ENCODE measurements at places on chromosomes 7 and 10.

- DNase-seq = peak; percentile 79
Measured at GRCh38 chr10:89346405-89347254, 18.8 kb downstream of the IFIT3 start.

DNA sequence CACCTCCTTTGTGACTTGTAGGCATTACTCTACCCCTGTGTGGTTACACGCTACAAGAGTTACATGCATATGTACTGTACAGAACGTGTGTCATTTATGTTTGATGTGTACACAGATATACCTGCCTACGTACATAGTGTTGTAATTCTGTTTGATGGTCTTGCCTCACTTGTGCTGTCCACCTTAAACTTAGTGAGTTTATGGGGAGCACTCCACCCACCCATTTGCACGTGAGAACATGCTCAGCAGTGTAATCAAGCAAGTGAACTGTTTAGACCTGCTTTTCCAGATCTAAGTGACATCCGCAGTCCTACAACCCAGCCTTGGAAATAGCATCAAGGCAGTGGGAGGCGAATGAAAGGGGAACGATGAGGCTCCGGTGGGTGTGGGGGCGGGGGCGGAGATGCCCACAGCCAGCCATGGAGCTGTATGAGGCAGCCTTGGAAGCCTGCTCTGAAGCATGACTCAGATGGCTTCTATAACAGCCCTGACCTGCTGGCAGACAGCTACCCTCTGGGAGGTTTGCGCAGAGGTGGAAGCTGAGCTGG lies 52.1 kb downstream of the SUFU start:
- DNase-seq = peak; percentile 92

GRCh38 chr10:30207485-30208052 lies 141.5 kb downstream of the MTPAP start:
- DNase-seq = no peak

DNA sequence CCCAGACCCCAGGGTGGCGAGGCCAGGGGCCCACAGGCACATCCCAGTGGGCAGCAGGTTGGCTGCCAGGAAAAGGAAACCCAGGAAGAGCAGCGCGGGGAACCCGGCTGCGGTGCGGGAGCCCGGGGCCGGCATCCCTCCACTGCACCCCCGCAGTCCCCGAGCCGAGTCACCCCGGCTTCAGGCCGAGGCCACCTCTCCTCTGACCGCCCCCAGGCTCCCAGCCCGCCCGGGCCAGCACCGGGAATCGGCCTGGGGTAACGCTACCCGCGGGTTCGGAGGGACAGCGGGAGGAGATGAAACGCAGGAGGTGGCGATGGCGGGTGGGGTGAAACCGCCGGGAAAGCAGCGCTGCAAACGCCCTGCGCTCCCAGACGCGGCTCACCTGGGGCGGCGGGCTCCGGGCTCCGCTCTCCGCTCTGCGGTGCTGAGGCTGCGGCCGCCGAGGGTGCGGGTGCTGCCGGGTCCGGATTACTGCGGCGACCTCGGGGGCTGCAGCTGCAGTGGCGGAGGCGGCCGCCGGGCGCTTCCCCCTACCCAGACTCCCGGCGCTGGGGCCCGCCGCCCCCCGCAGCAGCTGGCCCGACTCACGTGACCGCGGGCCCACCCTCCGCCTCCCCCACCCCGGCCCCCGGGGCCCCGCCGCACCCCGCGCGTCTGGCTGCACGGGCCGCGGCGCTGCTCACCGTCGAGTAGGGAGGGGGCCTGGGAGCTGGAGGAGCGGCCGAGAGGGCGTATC lies at the start of gene SCRN1:
TSS of gene SCRN1 (minus strand) at position 545 of the 739 bp plus-strand sequence. CDS start 20,734 bp downstream, outside the sequence.
- DNase-seq = peak; percentile 36

DNA sequence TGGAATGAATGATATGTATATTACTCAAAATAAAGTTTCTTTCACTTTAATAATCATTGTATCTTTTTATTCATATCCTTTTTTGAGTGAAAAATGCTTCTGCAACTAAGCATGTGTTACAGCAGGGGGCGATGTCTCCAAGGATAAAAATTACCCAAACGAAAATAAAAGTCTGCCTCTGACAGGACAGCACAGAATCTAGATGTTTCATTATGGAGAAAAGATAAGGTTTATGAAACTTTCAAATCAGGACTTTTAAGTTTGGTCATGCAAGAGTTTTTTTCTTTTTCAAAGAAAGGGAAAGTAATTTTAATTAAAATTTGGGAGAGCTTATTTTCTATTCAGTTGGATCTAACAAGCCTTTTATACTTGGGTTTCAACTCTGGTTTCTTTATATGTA lies 48.4 kb downstream of the TES start:
- peak; percentile 73 for DNase-seq

- no peak for DNase-seq
Measured at GRCh38 chr10:132790934-132791829, 5.2 kb upstream of the NKX6-2 start.

DNA sequence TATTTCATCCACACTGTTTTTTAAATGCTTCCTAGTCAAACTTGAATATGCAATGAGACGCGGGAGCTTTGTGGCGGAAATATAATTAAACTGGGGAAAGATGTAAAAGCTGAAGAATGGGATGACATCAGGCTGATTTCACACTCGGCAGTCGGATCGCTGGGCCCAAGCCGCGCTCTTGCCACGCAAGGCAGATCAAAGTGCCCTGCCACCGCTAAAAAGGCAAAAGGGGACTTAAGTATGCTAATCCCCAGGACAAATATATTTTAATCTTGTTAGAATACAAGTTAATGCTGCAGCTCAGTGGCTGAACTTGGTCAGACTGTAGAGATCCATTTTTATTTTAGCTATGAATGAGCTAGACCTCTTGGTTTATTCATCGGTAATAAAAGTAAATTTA lies 13.8 kb downstream of the EN2 start:
- no peak for DNase-seq

GRCh38 chr10:53140506-53140905 lies 367.9 kb upstream of the MBL2 start:
- DNase-seq = peak; percentile 90

DNA sequence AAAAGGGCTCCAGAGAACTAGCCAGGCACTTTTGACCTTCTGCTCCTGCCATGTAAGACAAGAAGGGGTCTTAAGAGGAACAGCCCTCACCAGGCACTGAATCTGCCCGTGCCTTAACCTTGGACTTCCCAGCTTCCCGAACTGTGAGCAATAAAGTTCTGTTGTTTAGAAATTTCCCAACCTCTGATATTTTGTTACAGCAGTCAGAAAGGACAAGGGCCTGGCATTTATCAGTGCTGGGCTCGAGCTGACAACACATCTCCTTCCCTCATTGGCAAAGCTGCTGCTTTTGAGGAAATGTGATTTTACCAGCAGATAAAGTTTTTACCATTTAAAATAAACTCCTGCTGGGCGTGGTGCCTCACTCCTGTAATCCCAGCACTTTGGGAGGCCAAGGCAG lies 103.5 kb downstream of the GPR26 start:
- DNase-seq = no peak

GRCh38 chr7:7720193-7720592 lies 1.8 kb upstream of the RPA3 start:
- DNase-seq = no peak

- no peak for DNase-seq
Measured at GRCh38 chr7:14899030-14899429, 3.5 kb downstream of the DGKB start.

DNA sequence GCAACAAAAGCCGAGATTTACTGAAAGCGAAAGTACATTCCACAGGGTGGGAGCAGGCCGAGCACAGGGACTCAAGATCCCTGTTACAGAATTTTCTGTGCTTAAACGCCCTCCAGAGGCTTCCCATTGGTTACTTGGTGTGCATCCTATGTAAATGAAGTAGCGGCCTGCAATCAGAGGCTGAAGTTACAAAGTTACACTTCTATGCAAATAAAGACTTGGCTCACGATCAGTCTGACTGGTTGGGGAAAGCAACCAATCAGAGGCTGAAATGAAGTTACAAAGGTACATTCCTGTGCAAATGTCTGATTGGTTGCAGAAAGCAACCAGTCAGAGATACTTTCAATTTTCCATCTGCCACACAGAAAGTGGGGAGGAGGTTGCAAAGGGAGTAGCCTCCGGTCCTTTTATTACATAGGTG lies 4.1 kb downstream of the ACBD7 start:
- DNase-seq = peak; percentile 90

- DNase-seq = no peak
Measured at GRCh38 chr7:32580646-32581045, 85.4 kb downstream of the AVL9 start.

GRCh38 chr10:34816085-34816496 lies 995 bp upstream of the PARD3 start:
- peak; percentile 17 for DNase-seq

DNA sequence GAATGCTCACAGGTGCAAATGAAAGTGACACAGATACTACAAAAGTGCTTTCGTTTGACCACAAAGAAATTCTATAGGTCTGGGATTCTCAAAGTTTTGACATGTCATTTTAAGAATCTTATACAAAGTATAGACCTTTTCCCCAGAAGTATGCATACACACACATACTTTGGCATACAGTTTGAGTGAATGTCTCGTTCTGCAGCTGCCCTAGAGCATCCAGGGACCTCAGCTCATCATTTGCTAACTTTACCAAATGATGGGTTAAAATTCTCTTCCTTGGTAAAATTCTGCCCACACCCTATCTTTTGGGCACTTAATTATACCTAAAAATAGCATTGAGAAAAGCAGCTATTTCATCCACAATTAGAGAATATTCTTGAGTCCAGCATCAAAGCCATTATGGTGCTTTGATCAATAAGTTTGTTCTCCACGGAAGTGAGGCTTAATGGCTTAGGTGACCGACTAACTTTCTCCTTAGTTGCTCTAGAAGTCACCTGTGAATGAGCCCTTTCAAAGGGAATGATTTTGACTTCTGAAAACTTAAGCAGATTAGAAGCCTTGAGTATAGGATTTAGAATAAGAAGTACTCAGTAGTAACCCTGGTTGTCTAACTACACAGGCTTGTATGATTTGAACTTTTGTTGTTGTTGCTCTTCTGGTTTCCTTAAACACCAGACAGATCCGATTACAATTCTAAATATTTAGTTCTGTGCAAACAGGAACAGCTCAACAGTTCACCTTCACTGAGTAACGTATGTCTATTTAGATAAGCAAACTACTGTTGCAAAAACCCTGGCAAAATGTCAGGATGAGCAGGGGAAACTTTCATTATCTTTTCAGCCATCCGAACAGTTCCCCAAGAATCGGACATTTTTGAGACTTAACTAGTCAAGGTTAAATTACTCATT lies 70.6 kb downstream of the CNNM2 start:
- peak; percentile 45 for DNase-seq

DNA sequence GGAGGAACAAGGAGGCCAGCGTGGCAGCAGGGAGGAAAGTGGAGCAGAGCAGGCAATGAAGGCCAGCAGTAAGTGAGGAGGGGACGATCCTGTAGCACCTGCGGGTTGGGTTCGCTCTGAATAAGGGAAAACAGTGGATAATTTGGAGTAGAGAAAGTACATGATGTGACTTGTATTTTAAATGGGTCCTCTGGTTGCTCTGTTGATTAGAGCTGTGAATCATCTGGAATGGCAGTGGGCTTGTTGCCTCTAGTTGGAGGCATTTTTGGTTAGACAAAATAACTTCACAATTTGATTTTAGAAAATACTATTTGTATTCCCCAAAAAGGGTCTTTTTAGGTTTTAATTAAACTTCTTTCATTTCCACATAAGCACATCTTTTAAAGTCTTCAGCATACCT lies 277.4 kb downstream of the ARL4A start:
- DNase-seq = peak; percentile 59

GRCh38 chr10:95831515-95831914 lies 75.6 kb downstream of the ENTPD1 start:
- no peak for DNase-seq

GRCh38 chr10:28679581-28680357 lies 2.4 kb downstream of the BAMBI start:
- no peak for DNase-seq

GRCh38 chr7:120052884-120053382 lies 220.0 kb upstream of the KCND2 start:
- peak; percentile 99 for DNase-seq

- no peak for DNase-seq
Measured at GRCh38 chr7:66173856-66174255, 31.3 kb upstream of the TPST1 start.

DNA sequence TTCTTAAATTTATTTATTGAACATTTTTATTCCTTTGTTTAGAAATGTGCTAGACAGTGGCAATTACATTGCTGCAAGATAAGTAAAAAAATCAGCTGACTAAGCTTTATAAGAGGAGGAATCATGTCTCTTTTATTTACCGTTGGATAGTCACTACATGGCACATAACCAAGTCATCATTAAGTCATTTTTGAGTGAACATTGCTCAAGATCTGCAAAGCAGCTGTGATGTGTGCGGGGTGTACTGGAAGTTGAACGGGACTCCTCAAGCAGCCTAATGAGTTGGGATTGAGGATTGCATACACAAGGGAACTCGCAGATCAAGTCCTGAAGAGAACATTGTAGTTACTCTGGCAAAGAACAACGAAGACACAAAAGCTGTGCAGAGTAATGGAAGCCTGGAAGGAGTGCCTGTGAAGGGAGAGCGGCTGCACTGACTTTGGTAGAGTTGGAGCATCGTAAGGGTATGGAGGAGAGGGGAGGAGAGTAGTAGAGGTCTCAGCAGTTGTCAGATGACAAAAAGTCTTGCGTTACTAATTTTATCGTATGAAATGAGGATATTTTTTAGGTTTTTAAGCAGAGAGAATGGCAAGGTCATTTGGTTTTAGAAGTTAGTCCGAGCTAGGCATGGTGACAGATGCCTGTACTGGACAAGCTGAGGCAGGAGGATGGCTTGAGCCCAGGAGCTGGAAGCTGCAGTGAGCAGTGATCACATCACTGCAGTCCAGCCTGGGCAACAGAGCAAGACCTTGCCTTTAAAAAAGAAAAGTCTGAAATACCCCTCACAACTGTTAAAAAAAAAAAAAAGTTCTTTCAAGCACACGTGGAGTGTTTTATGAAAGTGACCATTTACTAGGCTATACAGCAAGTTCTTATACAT lies 95.1 kb downstream of the BMPR1A start:
- DNase-seq = peak; percentile 89

DNA sequence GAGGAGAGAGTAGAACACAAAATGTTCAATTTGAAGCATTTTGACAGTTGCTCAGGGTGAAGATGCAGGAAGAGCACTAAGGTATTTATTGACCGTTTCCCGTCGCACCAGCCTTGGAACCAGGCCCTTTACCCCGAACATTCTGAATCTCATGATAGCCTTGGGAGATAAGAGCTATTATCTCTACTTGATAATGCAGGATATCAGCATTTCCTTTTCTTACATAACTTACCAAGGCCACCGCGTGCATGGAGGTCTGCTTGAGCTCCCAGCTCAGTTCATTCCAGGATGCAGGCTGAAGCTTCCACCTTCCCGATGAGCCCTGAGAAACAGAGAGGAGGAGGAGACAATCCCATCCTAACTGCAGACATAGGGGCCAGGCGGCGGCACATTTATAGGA lies 324.2 kb upstream of the COBL start:
- DNase-seq = no peak

- no peak for DNase-seq
Measured at GRCh38 chr7:142308326-142308725, 50.5 kb upstream of the PRSS58 start.

DNA sequence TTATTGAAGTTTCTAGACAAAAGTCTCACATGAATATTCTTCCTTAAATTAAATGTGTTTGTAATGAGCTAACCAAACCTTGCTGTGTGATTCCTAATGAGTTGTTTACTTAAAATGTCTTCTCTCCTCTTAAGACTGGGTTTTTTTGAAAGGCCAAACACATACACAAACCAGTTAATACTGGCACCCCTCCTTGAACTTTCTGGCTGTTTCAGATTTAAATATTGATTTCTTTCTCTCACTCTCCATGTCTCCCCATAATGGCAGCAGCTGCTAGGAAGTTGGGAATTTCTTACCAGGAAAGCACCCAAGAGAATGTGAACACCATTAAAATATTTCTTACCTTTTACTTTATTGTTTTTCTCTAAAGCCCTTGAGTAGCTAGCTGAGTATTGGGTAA lies 11.4 kb upstream of the PTN start:
- no peak for DNase-seq

All from epithelial cell of esophagus (primary cell).